Activated CD4-positive, alpha-beta T cell treated with anti-CD3 and anti-CD28 coated beads for 4 hours (primary cell): ENCODE measurements at places on chromosomes 12 and 14.
A peak's percentile ranks its signal among the peaks of the same experiment; 100 is the strongest.

DNA sequence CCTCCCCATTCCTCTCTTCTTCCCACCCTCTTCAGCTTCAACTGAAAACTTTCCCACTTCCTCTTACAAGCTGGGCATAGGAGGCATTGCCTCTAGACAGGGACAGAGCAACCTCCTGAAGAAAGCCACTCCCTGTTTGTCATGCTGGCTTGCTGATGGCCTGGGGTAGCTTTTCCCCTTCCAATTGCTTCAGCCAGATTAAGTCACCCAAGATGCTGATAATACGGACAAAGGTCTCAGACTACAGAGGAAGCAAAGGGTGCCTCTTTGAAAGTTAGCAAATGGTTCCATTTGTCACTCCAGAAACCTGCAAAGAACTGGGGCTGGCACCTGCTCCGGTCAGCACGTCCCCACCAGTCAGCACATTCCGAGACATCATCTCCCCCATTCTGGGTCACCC, 6.0 kb downstream of the KRT2 start:
- no peak for DNase-seq

GRCh38 chr12:114408886-114409851, 3.2 kb upstream of the TBX5 start:
- DNase-seq, result no peak

GRCh38 chr12:121626853-121627640, 717 bp downstream of the ORAI1 start:
- peak; percentile 95 for DNase-seq

DNA sequence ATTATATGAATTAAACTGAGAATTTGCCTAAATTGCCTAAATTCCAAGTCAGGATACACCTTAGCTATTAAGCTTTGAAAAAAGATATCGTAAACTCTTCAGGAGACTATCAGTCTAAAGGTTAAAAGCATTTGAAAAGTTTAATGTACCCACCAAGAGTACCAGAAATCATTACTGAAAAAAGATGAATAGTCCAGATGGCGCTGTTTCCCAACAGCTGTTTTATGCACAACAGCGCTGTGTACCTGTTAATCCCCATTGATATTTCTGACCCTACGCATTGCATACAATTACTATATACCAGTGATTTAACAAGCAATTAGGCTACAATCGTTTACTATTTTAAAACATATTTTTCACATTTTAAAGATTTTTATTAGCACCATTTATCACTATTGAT, 185.0 kb downstream of the PLCZ1 start:
- DNase-seq, result no peak

GRCh38 chr12:115251727-115252126, 567.8 kb upstream of the TBX3 start:
- no peak for DNase-seq

DNA sequence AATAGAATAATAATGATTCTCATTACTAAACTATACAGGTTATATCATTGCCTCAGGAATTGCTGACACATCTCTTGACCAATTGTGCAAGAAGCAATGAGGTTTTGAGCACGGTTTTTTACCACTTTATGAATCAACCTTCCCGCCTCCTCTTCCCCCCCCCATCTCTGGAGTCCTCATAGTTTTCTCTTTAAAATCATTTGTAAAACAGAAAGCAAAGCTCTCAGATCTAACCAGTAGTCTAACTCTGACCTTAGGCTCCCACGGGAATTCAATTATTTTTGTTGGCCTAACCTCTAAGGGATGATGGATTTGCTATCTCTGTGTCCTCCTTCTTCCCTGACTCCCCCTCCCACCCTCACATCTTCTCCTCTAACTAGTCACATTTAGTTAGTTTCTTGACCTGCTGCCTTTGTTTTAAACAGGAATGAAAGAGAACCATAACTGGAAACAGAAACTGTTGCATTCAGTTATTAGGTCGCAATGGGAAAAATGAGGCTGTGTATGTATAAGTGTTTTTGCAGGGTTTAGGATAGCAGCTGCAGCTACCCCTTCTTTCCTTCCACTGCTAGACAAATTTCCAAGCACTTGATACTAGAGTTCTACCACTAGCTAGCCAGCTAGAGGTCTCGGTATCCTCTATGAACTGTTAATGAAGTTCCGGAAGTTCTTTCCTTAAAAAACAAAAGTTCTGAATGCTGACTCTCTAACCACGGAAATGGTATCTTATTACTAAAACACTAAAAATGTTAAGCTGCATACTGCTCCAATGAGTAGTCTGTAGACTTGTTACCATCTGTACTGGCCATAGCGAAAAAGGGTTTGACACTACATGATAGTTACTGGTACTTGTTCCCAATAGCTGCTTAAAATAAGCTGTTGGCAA, 65.4 kb downstream of the TAOK3 start:
- peak; percentile 23 for DNase-seq

GRCh38 chr14:69561893-69562292, 12.8 kb downstream of the CCDC177 start:
- no peak for DNase-seq

- no peak for DNase-seq
Observed at GRCh38 chr14:30355431-30355913, 203.5 kb upstream of the G2E3 start.
